ENCODE measurements at places on chromosomes 5 and 9. TPM values are rescaled to one million over a fixed set of nuclear protein-coding genes. Genes with fewer than 3 reads are reported as not detected.

Gene PTPRD
- total RNA-seq, result 1.7 TPM

DNA sequence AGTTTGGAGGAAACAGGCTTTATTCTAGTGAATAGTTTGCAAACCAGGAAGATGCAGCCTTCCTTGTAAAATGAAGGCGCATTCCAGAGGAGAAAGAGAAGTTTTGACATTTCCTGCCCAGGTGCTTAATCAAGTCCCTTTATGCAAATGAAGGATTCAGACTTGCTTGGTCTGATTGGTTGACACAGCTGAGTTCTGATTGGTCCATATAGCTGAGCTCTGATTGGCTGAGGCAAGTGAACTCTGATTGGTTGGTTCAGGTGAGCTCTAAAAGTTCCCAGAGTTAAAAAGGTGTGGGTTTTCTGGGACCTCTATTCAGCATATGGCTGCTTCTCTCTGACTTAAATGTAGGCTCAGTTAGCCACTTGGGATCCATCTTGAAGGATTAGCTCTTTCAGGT, 151.0 kb downstream of the CACNA1B start:
- no peak for DNase-seq

DNA sequence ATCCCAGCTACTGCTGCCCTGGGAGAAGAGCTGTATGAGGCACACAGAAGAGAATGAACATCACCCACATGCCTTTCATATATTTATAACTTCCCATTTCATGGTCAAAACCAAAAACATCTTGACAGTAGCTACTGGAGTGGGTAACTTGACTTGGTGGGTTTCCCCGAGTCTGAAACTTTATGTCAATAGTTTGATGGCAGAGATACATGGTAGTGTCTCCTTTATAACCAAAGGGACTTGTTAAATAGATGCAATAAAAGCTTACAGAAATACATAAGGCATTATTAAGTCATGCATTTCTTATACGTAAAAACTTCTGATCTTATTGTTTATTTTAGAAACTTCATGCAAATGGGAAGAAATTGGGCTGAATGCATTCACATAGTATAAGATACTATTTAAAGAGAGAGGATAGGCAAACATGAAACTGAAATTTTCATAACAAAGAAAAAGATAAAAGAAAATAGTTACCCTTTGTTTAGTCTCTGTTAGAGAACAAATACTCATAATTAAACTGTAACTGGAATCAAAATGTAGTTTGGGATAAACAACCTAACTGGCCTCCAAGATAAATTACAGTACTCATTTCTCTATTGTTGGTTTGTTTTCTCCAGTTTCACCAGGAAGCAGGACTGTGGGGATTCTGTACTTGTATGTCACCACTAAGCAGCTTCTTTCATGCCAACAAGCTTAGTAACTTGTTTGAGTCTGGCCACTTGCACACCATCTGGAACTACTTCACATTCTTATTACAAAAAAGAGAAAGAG, 459.3 kb upstream of the MEF2C start:
- DNase-seq, result no peak

Gene ASPN
- 7.3 TPM for total RNA-seq

Gene NELFB
- 40.7 TPM for total RNA-seq

DNA sequence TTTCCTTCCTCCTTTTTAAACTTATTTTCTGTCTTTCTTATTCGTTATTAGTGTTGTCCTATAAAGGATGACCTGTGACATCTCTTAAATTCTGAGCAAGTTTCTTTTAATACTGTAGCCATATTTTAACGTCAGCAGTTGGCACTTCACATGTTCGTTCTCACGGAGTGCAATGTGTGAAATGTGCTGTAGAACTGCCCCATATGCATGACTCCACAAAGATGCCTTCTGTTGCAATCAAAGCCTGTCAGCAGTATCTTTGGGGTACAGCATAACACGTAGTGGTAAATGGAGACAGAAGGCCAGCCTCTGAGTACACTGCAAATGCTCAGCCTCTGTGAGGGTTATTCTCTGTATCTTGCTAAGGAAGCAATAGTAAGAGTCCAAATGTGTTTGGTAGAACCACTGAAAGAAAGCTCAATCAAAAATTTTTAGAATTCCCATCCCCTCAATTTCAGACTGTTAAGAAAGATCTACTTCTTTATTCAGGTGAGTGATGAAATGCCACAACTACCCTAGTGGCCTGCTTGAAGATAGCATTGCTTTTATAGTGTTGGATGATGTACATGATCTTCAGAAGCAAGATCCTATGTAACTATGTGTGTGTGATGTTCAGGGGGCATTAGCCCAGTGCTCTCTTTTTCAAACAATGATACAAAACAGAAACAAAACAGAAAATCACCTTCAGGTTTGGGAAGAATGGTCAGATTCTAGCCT, 277.7 kb downstream of the TMEM167A start:
- no peak for DNase-seq

Gene HMGXB3
- 24.7 TPM for total RNA-seq

- DNase-seq, result no peak
These were observed 1220.9 kb upstream of the CDH6 start for GRCh38 chr5:29972597-29972996.

DNA sequence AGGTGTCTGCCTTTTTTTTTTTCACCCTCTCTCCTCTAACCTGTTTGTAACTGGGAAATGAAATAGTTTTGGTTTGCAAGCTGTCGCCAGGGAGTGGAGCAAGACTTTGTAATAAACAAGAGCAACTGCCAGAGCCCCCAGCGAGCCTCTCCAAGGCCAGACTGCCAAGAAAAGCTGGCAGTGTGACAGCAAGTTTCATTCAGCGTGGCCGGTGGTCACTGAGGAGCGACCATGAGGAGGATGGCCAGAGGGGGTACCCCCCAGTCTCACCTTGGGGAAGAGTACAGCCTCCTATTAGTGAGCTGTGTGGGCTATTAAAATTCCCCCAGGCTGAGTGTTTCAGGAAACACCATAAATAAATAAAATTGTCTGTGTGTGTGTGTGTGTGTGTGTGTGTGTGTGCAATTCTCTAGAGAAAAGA, 49.9 kb downstream of the ZFAND5 start:
- peak; percentile 90 for DNase-seq

- no peak for DNase-seq
These were observed 119.6 kb upstream of the FSTL4 start for GRCh38 chr5:133731951-133732350.

Gene DOCK8
- 5.1 TPM for total RNA-seq

DNA sequence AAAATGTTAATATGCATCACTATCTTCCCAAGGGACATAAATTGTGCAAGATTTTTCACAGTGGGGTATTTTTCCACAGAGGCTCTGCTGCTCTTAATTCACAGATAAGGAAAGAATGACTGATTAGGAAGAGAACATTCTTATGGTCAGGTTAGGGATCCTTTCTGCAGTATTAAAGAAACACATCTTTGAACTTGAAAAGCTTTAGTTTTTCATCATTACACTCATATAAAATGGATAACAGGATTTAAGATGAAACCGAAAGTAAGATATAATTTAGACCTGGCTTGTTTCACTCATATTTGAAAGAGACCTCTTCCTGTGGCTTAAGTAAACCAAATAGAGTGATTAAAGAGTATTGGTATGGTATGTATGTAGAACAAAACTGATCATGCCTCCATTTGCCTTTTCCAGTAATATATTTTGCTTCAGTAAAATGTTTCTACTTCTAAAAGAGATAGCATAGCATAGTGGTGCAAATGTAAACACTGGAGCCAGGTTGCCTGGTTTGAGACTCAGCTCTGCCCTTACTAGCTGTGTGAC, 160.0 kb downstream of the PRR16 start:
- no peak for DNase-seq

- no peak for DNase-seq
These were observed 484.6 kb downstream of the PRELID2 start for GRCh38 chr5:145350513-145350912.

DNA sequence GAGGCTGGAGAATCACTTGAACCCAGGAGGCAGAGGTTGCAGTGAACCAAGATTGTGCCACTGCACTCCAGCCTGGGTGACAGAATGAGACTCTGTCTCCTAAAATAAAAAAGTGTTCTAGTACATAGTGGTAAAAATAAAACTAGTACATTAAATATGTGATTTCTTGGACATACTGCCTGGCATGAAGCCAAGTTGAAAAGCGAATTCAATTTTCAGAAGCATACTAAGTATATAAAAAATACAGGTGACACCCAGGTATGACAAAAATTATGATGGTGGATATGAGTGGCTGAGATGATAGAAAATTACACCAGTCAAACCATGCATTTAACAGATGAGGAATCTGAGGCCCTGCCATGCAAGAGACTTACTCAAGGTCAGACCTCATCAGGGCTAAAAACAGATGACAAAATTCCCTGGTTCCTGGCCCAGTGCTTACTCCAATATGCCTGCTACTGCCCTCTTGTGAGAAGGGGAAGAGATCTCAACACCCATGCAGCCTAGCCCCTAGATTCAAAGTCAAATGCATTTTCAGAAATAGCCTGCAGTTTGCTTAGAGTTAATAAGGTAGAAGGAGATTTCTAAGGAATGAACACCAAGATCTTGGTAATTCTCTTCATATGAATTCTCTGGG, 46.6 kb upstream of the GNPDA1 start:
- peak; percentile 75 for DNase-seq

GRCh38 chr9:108219664-108220063, 636.1 kb downstream of the ACTL7B start:
- no peak for DNase-seq

Gene ANKRD20A1
- total RNA-seq, result 1.0 TPM

DNA sequence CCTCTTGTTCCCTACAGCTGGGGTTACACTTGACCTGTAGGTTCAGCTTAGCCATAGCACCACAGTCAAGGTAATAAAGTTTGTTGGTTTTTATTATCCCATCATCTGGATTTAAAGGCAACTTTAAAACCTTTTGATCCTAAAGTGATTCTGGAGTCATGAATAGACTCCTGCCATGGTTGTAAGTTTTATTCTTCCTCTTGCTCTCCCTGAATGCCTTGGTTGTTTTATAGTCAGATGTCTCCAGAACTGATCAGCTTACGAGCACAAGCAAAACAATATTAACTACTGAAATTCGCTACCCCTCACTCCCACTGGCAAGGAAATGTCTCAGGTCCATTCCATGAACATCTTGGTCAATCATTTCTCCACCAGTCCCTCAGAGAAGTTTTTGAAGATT, 1328.6 kb downstream of the PTPRD start:
- no peak for DNase-seq

Gene PTGS1
- total RNA-seq, result 62.9 TPM

GRCh38 chr9:36141288-36141687, 4.8 kb downstream of the GLIPR2 start:
- no peak for DNase-seq

DNA sequence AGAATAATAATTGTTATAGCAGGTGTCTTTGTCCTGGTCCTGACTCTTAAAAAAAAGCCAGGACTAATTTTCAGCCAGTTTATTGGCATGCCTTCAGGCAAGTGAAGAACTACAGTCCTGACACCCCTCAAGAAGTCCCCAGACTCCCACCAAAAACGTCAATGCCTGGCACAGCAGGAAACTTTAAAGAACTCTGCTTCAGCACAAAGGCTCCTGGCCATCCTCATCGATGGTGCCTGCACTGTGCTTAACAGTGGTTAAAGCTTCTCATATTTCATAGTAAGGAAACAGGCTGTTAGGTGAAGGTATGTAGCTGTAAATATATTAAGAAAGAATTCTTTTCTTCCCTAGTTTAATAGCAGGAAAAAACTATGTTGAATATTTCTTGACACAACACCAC, 280.1 kb upstream of the PUM3 start:
- DNase-seq, result no peak

DNA sequence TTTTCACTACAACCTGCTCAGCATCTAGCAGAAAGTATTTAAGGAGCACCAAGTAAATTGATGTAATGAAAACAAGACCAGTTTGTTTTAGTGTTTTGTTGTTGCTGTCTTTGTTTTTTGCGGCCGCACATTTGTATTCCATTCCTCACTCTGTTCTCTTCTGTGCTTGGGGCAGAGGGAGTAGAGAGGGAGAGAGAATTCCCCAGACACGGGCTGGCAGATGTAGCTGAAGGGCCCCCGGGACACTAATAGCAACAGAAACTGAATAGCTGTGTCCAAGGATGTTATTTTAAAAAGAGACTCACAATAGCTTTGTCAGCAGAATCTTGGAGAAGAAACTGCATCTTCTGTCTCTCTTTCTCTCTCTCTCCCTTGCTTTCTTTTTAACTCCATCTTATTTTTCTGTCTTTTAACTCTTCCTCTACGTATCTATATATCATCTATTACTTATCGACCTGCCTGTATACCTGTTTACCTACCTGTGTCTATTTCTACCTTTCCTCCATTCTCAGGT, 145.3 kb downstream of the PAPPA start:
- DNase-seq, result no peak

Gene DCP2
- total RNA-seq, result 27.3 TPM

Gene IFNA21
- total RNA-seq, result not detected

Gene PCDHB2
- 3.7 TPM for total RNA-seq

DNA sequence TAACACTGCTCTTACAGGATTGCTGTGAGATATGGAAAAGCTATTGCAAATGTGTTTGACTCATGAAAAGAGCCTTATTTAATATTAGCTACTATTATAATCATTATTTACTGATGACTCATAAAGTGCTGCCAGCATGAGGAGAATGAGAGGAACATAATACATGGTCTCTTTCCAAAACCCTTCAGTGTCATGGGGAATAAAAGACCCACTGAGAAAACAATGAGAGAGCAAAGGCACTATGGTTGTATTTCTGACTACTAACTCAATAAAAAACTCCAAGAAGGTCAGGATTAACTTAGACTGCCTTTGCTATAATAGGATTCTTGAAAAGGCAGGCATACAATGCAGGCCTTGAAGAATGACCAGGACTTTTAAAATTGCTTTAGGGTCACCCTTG, 633.5 kb downstream of the DTWD2 start:
- no peak for DNase-seq

- DNase-seq, result no peak
These were observed 407.7 kb downstream of the SPOCK1 start for GRCh38 chr5:137091472-137091871.

Gene PAPPA
- 0.64 TPM for total RNA-seq

DNA sequence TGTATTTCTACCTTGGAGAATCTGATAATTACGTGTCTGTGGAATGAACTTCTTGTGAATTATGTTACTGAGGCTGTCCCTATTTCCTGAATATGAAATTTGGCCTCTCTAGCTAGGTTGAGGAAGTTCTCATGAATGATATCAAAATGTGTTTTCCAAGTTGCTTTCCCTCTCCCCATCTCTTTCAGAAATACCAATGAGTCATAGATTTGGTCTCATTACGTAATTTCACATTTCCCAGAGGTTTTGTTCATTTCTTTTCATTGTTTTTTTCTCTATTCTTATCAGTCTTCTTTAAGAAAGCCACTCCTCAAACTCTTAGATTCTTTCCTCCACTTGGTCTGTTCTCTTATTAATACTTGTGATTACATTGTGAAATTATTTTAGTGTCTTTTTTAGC, 923.8 kb upstream of the CDH9 start:
- no peak for DNase-seq

GRCh38 chr5:125083981-125084380, 337.5 kb upstream of the ZNF608 start:
- DNase-seq, result no peak

GRCh38 chr5:172266676-172267092, 16.9 kb downstream of the UBTD2 start:
- DNase-seq, result no peak

Gene SPINK6
- total RNA-seq, result not detected

GRCh38 chr9:126564716-126565115, 49.0 kb upstream of the LMX1B start:
- no peak for DNase-seq
